SW 1271 (cell line): ENCODE measurements at places on chromosomes 4 and X.

GRCh38 chrX:114800719-114801118 is 216.7 kb downstream of the IL13RA2 start:
- no peak for DNase-seq

DNA sequence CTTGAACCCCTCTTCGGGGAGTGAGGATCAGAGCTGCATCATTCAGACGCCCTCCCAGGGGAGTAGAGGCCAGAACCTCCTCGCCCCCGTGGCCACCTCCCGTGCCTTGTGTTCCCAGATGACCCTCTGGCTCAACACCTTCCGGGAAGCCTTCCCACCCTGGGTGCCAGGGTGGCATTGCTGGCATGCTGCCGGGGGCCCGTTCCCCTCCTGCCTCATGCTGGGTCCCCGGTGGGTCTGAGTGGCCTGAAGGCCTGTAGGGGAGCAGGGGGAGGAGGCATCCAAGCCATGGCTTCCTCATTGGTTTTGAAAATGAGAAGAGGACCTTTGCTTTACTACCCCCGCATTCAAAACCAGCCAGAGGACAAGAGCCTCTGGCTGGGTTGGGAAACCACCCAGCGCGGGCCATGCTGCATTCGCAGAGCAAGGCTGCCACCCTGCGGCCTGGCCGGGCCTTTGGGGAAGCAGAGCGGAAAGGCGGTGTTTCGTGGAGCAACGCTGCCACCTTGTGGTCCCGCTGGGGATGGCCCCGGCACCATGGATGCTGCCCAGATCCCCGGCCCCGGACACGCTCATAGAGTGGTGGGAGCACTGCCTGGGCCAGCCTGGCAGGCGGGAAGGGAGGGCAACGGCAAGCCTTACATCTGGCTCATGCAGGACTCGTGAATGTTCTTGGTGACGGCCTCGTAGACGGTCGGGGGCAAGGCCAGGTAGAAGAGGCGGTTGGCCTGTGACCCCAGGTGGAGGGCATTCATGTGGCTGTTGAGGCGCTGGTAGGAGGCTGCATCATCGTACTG is 11.9 kb downstream of the G6PD start:
- peak; percentile 41 for DNase-seq

DNA sequence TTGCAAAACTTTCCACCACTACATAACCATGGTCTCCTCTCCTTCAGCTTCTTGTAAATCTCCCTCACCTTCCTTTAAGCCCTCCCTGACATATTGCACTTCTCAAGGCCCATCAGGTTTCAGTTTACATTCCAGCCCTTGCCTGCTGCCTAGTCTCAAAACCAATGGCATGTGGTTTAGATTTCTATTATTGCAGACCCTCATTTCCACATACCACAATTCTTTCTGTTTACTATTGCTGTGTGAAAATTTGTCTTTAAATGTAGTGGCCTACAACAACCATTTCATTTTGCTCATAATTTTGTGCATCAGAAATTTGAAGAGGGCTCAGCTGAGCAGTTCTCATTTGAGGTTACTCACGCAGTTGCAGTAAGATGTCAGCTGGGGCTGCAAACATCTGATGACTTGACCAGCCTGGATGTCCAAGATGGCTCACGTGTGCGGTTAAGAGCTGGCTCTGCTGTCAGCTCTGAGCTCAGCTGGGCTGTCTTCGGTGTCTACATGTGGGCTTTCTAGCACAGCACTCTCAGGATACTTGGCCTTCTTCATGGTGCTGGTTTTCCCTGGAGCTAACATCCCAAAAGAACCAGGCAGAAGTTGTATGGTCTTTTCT is 29.9 kb upstream of the SOD3 start:
- no peak for DNase-seq

DNA sequence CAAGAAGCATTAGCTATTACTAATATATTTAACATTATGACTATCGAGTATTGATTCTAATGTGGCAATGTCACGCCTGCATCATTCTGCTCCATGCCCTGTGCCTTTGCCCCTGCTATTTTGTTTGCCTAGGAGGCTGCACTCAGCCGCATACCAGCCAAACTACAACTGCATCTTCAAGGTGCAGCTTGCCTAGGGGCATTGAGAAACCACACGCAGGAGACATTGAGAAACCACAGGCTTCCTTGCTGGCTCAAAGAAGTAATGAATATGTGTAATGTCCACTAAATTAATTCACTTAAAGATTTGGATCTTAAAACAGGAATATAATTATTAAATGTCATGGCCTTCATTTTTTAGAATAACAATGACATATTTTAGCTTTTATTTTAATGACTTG is 683.6 kb upstream of the TENM3 start:
- DNase-seq: no peak

DNA sequence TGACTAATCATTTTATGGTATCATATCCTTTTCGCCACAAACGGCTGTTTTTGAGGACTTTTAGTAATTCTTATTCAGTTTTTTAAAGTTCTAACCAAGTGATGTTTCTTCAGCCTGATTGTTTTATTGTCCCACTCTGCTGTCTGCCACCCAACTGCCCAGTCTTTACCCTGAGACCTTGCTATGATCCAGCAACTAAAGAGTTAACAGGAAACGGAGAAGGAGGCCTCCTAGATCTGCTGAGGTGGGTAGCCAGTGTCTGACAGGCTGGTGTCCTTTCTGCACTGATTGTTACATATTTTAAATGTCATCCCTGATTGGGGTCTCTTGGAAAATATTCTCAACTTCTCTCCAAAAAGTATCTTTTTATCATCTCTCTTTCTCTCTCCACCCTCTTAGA is 7.9 kb upstream of the TMEM150C start:
- DNase-seq: no peak
